ENCODE measurements at places on chromosomes 5 and 9.

- no peak for DNase-seq
Measured at GRCh38 chr5:150077060-150077459, 9.3 kb downstream of the CSF1R start.

DNA sequence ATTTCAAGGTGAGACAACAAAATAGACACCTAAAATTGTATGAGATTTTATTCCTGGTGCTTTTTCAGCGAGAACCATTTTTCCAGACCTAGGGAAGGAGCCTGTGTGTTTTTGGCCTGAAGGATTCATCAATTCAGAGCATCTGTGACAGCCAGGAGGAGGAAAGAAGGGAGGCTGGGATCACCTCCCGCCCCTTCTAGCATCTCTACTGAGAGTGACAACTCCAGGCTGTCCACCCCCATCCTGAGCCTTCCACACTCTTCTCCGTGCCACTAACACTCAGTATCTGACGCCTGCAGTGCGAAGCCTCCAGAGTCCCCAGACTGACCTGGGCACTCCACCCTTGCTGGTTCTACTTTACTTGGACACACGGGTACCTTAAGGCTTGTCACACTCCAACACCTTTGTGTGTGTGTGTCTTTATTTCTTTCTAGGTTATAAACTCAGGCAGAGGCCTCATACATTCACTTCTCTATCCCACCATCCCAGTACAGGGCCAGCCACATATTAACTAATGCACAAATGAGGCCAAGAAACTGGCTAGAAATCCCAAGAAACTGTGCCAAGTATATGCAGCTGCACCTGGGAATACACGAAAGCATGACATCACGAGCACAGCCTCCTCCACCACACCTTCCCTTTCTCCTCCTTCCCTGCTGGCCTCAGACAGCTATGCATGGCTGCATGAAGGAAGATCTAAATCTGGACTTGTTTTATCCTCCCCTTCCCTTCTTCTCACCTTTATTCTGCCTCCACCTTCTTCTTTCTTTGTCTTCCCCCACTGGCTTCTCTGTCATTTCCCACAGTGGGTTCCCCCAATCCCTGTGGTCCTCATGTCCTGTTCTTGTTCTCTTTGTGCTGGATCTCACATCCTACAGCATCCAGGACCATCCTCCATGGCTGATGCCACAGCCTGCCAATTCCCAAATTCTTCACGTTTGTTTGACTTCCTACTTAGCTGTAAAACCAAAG lies 16.0 kb downstream of the S1PR3 start:
- DNase-seq: no peak

- no peak for DNase-seq
Measured at GRCh38 chr5:54257366-54258118, 52.8 kb downstream of the ARL15 start.

DNA sequence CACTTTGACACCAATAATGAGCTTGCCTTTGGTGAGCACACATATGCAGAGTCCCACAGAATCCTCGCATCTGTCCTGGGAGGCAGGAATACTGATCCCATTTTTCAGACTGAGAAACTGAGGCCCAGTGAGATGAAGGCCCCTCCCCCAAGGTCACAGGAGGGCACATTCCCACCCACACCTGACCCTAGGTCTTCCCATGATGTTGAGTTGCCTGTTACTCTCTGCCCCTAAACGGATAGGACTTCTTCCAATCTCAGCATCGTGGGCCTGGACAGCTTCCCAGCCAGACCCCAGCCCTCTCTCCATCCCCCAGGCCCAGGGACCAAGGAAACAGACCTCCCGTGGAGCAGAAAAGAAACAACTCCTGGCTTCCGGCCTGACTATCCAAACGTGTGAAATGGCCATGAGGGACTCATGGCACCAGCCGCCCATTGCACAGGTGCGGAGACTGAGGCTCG lies 877 bp downstream of the SH3GLB2 start:
- DNase-seq: no peak

DNA sequence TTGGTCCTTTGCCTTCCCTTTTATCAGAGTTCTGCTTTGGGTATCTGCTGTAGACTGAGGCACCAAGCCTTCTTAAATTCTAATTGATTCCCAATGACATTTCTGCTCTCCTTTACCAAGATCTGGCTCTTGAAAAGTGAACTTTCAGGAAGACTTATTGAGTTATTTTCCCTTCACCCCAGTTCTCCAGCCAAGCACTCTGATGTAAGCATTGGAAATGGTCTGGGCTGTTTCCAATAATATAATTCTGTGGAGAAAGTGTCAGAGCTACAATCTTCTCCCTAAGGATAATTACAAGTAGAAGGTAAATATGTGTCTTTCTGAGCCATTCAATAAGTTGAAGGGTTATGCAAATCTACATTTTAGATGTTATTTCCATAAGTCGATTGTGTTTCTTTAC lies 30.8 kb downstream of the BTF3 start:
- no peak for DNase-seq

DNA sequence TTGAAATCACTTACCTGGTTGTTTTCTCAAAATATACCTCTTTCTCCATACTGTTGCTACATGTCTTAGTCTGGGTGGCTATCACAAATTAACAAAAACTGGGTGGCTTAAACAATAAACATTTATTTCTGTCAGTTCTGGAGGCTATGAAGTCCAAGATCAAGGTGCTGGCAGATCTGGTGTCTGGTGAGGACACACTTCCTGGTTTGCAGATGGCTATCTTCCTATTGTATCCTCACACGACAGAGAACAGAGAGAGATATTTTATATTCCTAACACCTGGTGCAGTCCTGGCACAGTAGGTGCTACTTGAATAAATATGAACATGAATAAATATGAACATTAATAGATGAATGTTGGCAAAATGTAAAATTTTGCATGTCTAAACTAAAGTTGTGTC lies 164.3 kb upstream of the ACOT12 start:
- DNase-seq: no peak

DNA sequence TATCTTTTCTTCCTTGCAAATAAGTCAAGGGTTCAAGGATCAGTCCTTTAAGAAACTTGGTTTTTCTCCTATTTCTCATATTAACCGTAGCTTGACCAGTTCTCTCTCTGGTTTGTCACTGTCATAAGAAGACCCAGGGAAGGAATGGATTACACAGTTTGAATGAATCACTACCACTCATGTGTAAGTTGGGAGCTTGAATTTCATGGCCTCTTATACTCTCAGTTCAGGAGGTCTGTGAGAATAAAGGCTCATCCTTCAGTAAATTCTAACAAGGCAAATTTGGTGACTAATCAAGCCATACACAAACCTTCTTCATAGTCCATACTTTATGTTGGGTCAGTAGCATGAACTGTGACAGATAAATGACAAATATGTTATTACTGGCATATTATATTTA lies 323.1 kb upstream of the ACTBL2 start:
- DNase-seq: no peak

GRCh38 chr9:88736136-88736637 lies 201.2 kb downstream of the NXNL2 start:
- DNase-seq: no peak

- DNase-seq: no peak
Measured at GRCh38 chr5:147986134-147986757, 77.5 kb upstream of the SPINK5 start.

GRCh38 chr9:88433583-88434255 lies 45.5 kb downstream of the SPIN1 start:
- DNase-seq: no peak

DNA sequence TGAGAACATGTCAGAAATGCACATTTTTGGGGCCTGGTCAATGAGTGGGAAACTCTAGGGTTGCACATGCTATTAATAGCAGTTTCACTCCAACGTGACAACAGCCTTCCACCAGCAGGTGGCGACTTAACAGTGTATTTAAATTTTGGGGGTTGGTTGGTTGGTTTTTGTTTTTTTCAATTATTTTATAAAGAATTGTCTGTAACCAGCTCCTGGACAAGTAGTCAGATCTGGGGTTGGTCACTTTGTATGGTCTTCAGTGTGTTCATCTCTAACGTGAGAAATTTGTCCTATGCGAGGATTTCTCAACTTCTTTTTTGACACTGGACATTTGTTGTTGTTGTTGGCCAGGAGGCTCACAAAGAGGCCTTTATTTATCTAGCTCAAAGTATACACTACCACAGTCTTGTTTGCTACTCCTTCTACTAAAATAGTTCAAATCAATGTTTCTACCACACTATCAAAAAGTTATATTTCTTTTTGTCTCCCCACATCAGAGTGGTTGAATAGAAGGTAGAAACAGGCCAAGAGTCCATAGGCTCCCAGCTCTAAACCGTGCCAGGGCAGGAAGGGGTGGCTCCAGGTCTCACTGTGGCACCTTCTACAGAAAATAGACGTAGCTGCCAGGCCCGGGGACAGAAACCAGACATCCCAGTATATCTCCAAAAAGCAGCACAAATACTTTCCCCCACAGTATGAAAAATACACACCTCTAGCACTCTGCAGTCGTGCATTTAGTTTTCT lies 110.4 kb downstream of the TRPM6 start:
- peak; percentile 73 for DNase-seq

- no peak for DNase-seq
Measured at GRCh38 chr9:118418887-118419565, 714.8 kb downstream of the TLR4 start.

DNA sequence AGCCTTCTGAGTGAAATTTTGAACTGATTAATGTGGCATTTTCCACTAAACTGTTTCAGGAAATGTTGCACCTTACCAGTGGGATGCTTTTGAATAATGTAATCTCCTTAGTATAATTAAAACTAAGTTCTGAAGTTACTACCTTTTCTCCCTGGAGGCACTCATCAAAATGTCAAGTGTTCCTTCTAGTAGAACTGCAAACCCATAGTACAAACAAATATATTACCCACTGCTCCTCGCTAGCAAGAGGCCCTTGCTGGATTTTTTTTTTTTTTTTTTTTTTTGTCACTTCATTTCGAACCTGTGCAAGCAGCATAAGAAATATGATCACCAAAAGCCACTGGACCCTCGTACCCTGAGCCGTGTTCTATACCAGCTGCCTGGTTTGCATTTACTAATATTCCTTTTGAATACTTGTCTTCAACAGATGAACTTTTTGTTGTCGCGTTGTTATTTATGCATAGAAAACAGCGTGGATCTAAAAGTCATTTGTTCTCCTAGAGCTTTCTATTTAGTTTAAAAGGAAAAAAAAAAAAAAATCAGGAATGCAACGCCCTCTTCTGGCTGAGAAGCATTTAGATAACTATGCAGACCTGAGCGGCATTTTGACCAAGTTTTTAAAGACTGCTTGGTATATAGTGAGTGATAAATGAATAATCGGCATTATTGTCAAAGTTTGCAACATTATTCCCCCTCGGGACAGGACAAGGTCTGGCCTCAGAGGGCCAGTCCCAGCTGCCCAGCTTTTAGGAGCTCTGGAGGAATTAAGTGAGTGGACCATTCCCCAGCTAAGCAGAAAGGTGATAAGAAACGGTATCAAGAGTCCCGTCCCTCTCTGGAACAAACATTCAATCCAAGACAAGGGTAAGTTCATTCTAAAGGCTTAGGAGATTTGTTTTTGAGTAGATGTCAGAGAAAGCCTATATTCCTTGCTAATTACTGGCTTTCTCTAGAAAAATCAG lies 162.5 kb upstream of the KIF2A start:
- DNase-seq: no peak

- DNase-seq: peak; percentile 48
Measured at GRCh38 chr5:139446956-139447779, 7.8 kb upstream of the DNAJC18 start.

- DNase-seq: no peak
Measured at GRCh38 chr9:13165236-13165945, 114.1 kb downstream of the MPDZ start.

DNA sequence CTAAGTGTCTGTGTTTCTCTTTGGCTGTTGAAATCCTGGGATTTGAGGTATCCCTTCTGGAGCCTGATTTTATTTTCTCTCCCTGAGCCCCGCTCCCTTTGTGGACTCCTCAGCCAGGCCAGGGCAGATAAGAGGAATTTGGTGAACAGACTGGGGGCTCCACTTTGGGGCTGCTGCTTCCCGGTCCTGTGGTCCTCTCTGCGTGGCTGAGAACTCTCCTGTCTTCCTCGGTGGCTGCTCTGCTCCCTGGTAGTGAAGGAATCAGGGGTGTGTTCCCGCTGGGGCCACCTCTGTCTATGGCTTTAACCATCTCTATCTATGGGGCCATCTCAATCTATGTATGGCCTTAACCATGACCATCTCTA lies 71.7 kb upstream of the SH3PXD2B start:
- DNase-seq: no peak

DNA sequence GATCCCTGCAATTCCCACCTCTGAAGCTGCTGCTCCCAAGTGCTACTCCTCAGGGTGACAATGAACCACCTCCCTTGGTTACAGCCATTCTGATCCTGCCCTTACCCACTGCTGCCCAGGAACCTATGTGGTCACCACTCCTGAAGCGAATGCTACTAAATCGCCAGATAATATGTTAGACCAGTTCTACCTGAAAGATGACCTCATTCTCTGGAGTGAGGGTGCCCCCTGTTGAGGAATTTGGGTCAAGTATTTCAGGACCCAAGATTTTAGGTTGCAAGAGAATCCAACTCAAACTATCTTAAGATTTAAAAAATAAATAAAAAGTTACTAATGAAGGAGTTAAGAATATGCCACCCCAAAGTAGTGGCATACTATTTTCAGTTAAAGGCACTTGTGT lies 5.8 kb upstream of the SNAPC3 start:
- DNase-seq: peak; percentile 51

GRCh38 chr5:33408816-33409215 lies 31.9 kb upstream of the TARS1 start:
- DNase-seq: no peak

- no peak for DNase-seq
Measured at GRCh38 chr9:133551446-133551845, 16.9 kb downstream of the ADAMTSL2 start.

GRCh38 chr5:8523501-8523900 lies 654.6 kb downstream of the MTRR start:
- DNase-seq: no peak

GRCh38 chr9:3513265-3513818 lies 12.5 kb downstream of the RFX3 start:
- DNase-seq: no peak

- DNase-seq: peak; percentile 32
Measured at GRCh38 chr9:21434202-21435014, 5.8 kb upstream of the IFNA1 start.

- no peak for DNase-seq
Measured at GRCh38 chr9:98523231-98523901, 185.4 kb downstream of the GABBR2 start.

DNA sequence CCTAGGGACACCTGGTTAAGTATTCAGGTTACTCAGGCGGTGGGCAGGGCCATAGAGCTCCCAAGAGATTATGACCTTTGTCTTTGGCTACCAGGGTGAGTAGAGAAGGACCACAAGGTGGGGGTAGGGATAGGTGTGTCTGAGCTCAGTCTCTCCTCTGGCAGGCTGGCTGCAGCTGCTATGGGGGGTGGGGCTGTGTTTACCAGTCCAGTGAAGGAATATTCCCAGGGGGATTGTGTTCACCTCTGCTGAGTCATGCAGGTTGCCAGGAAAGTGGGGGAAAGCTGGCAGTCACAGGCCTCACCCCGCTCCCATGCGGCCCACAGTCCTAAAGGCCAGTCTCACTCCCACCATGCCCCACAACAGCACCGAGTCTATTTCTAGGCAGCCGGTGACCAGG lies 53.6 kb upstream of the POU5F2 start:
- no peak for DNase-seq

- no peak for DNase-seq
Measured at GRCh38 chr9:2389404-2389803, 232.2 kb upstream of the VLDLR start.

DNA sequence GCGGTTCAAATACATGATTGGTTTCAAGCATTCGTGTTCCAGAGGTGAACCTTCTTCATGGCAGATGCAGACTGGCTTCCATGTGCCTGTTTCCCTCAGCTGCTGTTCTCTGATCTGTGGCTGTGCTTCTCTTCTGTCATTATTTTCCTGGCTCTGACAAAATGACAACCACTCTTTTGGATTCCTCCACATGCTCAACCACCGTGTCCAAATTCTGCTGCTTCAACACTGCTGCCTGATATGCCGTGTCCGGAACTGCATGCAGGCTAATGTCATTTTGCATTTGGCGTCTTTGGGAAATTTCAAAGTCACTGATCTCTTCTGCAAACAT lies 368.7 kb upstream of the ZNF608 start:
- DNase-seq: no peak
